Hair follicle dermal papilla cell (primary cell): ENCODE measurements at places on chromosomes 6 and 20. TPM values are rescaled to one million over a fixed set of nuclear protein-coding genes. Genes with fewer than 3 reads are reported as not detected.

Gene GRIK2
- 1.3 and 1.5 TPM in 2 replicates for total RNA-seq

Gene PTPRK
- total RNA-seq = 147 and 149 TPM in 2 replicates

Gene SLC16A10
- total RNA-seq = 0.81 TPM in 1 of 2 replicates, not detected in the other

Gene POPDC3
- total RNA-seq = 46.9 and 50.3 TPM in 2 replicates

Gene PNPLA1
- not detected in 2 replicates for total RNA-seq

Gene ZNF343
- 13.0 and 16.2 TPM in 2 replicates for total RNA-seq

Gene ZNF311
- total RNA-seq = 1.2 and 1.6 TPM in 2 replicates

Gene ADGRF5
- total RNA-seq = under 0.01 TPM in 2 replicates

Gene GPX5
- total RNA-seq = not detected in 2 replicates

Gene MATN4
- total RNA-seq = not detected in 2 replicates

Gene ACTR5
- total RNA-seq = 5.7 and 7.1 TPM in 2 replicates

Gene SMAP1
- 18.5 and 22.0 TPM in 2 replicates for total RNA-seq

Gene SLC17A1
- total RNA-seq = not detected in 2 replicates

Gene TRIM10
- not detected in 2 replicates for total RNA-seq

Gene ZKSCAN4
- total RNA-seq = 4.5 and 6.0 TPM in 2 replicates

Gene ZBTB46
- 0.36 and 0.81 TPM in 2 replicates for total RNA-seq

Gene PRKN
- total RNA-seq = 6.3 and 6.9 TPM in 2 replicates

Gene C6orf118
- not detected in 2 replicates for total RNA-seq

Gene BHLHE23
- total RNA-seq = not detected in 2 replicates

Gene OR12D3
- total RNA-seq = not detected in 2 replicates

Gene SLC12A5
- total RNA-seq = not detected in 2 replicates

Gene TBXT
- not detected in 2 replicates for total RNA-seq

Gene ELOVL4
- total RNA-seq = 5.7 and 7.6 TPM in 2 replicates

Gene MAP3K5
- 12.1 and 17.2 TPM in 2 replicates for total RNA-seq

Gene PLA2G7
- total RNA-seq = not detected in 2 replicates

Gene OXT
- not detected in 2 replicates for total RNA-seq

Gene TBCC
- total RNA-seq = 36.8 and 40.1 TPM in 2 replicates

Gene ASIP
- 0.32 TPM in 1 of 2 replicates, not detected in the other for total RNA-seq

Gene TRDN
- not detected in 2 replicates for total RNA-seq

Gene LHFPL5
- not detected in 2 replicates for total RNA-seq

Gene RWDD1
- 31.6 and 39.6 TPM in 2 replicates for total RNA-seq

Gene KCNK17
- total RNA-seq = not detected in 2 replicates

Gene BTNL2
- not detected in 2 replicates for total RNA-seq

Gene PPARD
- 11.2 and 14.0 TPM in 2 replicates for total RNA-seq

Gene F13A1
- total RNA-seq = 0.12 and 1.1 TPM in 2 replicates

Gene ADGRF4
- not detected in 2 replicates for total RNA-seq

Gene TFB1M
- total RNA-seq = 7.8 and 8.1 TPM in 2 replicates

Gene FAM217B
- total RNA-seq = 6.3 and 7.5 TPM in 2 replicates

Gene OR10C1
- total RNA-seq = not detected in 2 replicates

Gene GNRH2
- 0.49 TPM in 1 of 2 replicates, not detected in the other for total RNA-seq

Gene CST5
- total RNA-seq = not detected in 2 replicates

Gene TMEM74B
- total RNA-seq = not detected in 2 replicates

Gene TPX2
- total RNA-seq = 11.2 and 12.3 TPM in 2 replicates

Gene ARMC2
- total RNA-seq = 5.2 and 6.3 TPM in 2 replicates
